ENCODE measurements at places on chromosomes 16 and 17.

DNA sequence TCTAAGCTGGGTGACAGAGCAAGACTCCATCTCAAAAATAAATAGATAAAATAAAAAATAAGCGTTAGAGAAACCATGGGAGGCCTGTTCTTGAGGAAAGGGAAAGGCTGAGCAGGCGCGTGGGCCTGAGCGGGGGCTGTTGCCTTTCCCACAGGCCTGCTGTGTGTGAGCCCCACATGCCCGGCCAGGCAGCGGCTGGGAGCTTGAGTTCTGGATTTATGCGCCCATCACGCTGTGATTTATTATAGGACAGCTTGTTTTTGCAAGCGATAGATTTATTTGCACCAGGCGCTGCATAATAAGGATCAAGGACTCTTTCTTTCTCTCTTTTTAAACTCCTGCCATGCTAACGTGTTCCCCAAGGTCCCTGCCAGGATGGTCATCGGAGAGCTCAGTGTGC lies 14.8 kb upstream of the WFDC1 start:
- no peak for DNase-seq

DNA sequence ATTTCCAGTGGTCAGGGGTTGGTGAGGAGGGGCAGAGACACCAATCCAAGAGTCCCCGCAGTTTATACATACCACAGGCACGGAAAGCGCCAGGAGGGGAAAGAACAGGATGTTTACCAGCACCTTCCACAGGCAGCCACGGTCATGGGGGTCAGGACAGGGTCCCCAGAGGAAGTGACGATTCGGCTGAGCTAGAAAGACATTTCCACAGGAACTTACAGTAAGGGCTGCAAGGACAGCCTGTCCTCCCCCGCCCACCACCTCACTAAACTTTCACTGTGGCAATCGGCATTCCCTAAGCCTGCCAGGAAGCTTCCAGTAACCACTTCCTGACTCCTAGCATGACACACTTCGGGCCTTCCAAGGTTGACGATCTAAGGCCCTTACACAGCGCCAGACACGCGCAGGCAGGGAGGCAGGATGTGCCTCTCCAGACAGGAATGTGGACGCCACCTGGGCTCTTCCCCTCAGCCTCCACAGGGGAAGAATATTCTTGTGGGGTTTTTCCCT lies 1.2 kb upstream of the MT2A start:
- DNase-seq, result no peak

- DNase-seq, result no peak
These were observed 4.2 kb upstream of the CRK start for GRCh38 chr17:1460233-1460632.

GRCh38 chr17:50668025-50668837 lies 33.5 kb downstream of the ABCC3 start:
- DNase-seq, result no peak

DNA sequence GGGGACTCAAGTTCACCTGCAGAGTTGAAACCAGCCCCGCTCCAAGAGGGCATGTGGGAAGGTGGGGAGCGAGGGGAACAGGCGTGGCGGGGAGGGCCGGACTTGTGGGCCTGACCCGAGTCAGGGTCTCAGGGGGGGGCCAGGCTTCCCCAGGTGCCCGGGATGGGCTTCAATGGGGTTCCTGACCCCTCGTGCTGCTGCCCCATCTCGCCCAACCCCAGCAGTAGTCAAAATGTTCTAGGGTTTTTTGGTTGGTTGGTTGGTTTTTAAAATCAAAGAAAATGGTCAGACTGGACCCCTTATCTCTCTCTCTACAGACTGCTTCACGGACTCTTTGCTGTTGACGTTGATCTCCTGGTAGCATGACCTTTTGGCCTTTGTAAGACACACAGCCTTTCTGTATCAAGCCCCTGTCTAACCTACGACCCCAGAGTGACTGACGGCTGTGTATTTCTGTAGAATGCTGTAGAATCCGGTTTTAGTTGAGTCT lies 69.5 kb downstream of the AMFR start:
- DNase-seq, result no peak

GRCh38 chr17:66330646-66331037 lies 28.2 kb downstream of the PRKCA start:
- DNase-seq, result no peak

GRCh38 chr16:8283195-8283594 lies 307.1 kb downstream of the TMEM114 start:
- DNase-seq, result no peak

DNA sequence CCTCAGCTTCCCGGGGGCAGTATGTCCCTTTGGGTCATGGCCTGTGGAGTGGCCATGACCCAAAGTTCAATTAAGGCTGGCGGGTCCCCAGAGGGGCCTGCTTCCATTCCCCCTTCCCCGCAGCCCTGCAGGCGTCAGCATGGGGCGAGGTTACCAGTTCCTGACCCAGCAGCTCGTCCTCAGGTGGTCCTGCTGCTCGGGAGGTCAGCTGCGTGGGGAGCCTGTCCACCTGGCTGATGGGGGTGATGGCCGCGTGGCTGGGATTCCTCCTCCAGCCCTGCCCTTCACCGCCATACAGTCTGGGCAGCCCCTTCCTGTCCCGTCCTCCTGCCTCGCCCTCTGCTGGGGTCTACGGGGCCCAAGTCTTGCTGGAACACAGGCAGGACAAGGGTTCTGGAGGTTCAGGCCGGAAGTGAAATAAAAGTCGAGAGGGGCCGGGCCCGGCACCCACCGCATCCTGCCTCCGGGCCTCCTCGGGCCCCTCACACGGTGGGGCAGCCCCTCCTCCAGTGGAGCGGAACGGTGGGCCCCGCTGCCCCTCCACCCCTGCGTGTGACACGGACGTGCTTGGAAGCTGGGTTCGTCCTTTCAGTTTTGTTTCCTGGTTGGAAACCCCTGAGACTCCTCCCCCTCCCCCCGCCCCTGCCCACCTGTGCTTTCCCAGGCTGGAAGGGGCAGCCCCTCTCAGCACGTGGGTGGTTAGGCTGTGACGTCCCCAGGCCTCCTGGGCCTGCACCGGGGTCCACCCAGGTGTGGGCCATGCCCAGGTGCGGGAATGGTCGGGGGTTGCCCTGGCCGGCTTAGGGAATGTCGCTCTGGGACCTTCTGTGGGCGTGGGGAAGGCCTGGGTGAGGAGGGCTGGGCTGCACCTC lies 6.8 kb downstream of the UBALD2 start:
- DNase-seq, result peak; percentile 61

GRCh38 chr17:76554131-76554530 lies 14.3 kb downstream of the PRCD start:
- DNase-seq, result no peak

DNA sequence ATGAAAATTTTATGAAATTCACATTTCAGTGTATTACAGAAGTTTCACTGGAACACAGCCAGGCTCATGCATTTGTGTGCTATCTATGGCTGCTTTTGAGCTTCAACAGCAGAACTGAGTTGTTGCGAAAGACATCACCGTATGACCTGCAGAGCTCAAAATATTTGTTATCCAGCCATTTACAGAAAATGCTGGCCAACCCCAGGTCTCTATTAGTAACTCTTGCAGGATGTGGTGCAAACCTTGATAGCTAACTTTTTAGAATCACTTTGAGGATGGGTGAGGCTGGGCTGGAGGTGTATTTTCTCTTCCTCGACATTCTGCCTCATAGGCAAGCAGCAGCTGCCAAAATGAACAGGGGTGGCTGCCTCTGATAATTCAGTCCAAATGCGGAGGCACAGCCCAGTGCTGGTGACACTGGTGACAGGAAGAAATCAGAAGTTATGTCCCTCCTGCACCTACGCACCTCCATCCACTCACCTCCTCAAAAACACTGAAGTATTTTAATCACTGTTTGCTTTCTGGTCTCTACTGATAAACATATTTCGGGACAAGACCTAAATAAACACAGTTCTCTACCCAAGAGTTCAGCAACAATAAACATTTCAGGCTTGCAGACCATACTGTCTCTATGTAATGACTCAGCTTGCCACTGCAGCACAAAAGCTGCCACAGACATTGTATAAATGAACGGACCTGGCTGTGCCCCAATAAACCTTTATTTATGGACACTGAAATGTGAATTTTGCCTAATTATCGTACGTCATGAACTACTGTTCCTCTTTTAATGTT lies 28.5 kb downstream of the ARHGAP17 start:
- DNase-seq, result no peak

DNA sequence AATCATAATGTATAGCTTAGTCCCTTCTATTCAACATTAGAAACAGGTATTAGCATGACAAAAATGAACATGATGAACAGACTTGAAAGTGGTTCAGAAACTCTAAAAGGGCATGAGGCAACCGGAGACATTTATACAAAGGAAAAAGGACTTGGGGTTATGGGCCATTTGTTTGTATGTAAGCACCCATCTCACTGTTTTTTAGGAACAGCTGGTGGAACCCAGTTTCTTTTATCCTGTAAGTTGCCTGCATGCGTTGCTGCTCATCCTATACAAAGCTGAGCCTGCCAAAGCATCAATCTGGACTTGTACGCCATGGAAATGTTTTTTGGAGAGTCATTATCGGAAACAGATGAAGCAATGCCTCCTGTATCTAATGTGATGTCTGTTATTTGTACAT lies 72.3 kb upstream of the NACA2 start:
- DNase-seq, result no peak

- no peak for DNase-seq
These were observed 3.4 kb downstream of the SLC38A10 start for GRCh38 chr17:81291662-81292061.

GRCh38 chr17:28573040-28573380 lies 1.7 kb upstream of the PIGS start:
- DNase-seq, result no peak

DNA sequence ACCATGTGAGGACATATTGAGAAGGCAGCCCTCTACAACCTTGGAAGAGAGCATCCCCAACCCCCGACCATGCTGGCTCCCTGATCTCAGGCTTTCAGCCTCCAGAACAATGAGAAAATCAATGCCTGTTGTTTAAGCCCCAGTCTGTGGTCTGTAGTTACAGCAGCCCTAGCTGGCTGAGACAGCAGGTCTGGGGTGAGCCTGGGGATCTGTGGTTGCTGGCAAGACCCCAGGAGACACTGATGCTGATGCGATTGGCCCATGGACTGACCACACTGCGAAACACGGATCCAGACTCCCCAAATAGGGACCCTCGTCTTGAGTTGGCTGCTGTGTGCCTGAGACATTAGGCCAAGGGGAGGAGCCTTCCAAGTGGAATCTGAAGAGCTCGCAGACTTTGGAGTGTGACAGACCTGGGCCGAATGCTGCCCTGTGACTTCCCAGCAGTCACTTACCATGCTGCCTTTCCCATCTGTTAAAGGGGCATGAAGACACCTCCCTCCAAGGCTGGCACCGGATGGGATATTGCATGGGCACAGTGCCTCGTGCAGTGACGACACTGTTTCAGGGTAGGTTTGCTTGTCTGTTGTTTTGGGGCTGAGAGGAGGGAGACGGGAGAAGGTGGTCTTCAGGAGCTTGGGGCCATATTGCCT lies 147.8 kb upstream of the RPL38 start:
- DNase-seq, result no peak

- DNase-seq, result no peak
These were observed 232.3 kb upstream of the NLRP1 start for GRCh38 chr17:5816491-5817070.

DNA sequence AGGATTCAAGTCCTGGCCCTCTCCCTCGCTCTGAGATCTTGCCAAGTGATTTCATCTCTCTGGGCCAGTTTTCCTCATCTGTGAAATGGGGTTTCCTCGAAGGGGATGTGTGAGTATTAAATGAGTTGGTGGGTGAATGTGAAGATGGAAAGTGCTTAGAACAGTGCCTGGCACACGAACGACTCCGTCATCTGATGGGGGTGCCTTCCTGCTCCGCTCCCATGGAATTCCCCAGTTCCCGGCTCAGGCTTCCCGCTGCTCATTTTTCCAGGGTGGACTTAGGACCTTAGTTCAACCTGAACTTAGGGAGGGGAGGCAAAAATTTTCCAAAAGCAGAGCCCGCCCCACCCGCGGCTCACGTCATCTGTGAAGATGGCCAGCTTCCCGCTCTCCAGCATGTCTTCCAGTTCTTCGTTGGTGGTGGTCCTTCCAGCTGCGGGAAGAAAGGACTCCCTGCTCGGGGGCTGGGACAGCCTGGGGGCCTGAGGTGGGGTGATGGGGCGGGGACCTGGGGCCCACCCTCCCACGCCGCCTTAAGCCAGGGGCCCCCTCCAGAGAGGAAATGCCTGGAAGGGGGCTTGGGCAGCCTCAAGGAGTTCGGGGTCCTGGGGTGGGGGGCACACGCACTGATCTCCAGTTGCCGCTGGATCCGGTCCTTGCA lies 11.4 kb downstream of the HSD3B7 start:
- no peak for DNase-seq

DNA sequence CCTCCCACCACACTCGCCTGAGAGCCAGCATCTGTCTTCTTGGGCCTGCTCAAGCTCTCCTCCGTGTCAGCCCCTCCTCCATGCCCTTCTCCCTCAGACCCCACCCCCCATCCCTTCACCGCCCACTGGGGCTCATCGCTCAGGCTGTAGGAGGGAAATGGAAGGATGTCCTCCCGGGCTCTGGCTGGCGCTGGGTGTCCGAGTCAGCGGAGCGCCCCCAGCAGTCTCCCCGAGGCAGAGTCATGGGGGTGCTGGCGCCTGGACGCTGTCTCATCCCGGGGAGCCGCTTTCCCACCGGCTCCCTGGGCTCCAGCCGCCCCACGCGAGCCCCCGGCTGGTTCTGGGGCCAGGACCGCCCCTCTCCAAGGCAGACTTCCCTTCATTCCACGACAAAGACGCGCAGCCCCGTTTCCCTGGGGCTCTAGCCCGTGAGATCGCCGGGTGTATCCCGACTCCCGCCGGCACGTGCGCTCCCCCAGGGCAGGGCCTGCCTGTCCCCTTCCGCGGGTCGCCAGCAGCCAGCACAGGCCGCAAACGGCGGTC lies 428 bp upstream of the ANTKMT start:
- peak; percentile 80 for DNase-seq

- DNase-seq, result no peak
These were observed 40.9 kb upstream of the MEOX1 start for GRCh38 chr17:43702637-43703036.

DNA sequence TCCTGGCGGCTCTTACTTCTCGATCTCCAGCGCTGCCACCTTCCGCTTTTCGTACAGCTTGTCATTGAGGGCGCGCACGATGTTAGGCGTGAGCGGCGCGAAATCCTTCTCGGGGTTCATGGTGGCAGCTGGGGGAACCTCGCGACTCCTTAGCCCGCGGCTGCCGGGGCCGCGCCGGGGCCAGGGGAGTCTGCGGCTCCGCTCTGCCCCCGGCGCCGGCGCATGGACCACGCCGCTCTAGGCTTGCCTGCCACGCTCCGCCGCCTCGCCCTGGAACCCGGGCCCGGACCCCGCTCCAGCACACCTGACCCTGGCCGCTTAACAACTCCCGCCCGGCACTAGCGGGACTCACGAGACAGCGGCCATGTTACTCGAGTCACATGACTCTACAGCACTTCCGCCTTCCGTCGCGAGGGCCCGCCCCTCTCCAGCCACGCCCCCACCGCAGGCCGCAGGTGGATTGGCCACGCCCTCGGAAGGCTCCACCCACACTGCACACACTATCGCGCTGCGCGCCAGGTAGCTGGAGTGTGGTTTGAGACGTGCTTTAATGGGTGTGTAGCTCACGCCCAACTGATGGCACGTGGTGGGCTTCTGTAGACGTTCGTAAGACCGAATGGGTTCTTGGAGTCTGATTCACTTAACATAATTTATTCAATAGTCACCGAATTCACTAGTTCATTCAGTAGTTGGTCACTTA lies at the start of gene VAC14:
VAC14 (minus strand) TSS at position 378 of the 700 bp plus-strand sequence; CDS start at position 120, 258 bp downstream.
- DNase-seq, result peak; percentile 95

All from ecto neural progenitor cell (in vitro differentiated cells).